Right lung (tissue), 10 donors: ENCODE measurements at places on chromosomes 13 and 19. TPM values are rescaled to one million over a fixed set of nuclear protein-coding genes. Genes with fewer than 3 reads are reported as not detected.

GRCh38 chr13:110307767-110308655 is 927 bp downstream of the COL4A2 start:
- no peak for DNase-seq

GRCh38 chr13:99501848-99502301 is 603 bp downstream of the TM9SF2 start:
- DNase-seq = no peak

DNA sequence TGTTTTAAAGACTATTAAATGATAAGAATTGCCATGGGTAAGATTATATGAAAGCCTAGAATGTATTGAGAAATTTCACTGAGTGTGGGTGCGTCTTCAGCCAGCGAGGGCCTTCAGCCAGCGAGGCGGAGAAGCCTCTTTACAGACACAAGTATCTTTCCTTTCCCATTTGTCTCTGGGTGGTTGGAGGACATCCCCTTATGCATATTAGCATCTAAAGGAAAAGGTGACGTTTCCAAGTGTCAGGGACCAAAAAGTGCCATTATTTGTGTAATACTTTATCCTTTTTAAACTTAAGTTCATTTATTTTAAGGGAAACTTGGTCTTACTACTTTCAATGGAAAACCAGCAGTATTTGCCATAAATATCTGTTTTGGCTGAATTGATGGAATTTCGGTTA is 22.2 kb downstream of the SMARCA4 start:
- no peak for DNase-seq

GRCh38 chr19:29650772-29651387 is 14.4 kb upstream of the PLEKHF1 start:
- DNase-seq = no peak

The CLEC17A gene
- 0.14 TPM for polyA plus RNA-seq

DNA sequence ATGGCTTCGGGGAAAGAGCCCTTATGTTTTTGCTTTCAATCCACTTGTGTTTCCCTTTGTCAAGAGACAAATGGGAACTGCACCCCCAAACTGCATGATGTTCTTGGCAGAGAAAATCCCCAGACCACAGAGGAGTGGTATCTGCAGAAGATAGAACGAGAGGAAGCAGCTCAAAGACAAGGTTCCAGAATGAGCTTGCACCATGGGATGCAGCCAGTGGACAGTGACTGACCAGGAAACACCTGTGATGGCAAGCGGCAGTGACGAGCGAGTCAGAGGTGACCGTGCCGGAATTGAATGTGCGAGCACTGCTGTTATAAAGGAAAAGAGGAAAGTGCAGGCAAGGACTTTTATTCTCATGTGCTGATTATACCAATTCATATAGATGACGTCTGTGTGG is 46.3 kb downstream of the IRS2 start:
- no peak for DNase-seq

DNA sequence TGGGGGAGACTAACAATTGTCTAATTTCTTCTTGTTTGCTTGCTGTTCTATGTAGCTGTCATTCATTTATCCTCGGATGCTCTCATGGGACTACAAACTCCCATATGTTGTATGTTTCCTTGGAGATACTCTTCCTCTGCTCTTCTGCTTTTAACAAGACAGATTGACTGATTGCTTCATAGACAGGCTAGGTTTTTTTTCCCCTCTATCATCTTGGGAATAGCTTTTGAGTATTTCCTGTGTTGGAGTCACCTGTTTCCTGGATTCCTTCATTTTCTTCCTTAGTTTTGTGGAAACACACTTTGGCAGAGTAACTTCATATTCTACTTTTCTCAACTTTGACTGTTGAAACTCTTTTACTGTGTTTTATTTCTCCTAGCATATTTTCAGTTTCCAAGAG is 27.6 kb downstream of the EDNRB start:
- DNase-seq = no peak

GRCh38 chr13:95862408-95862807 is 185.5 kb downstream of the DNAJC3 start:
- DNase-seq = no peak

The SULT2A1 gene
- polyA plus RNA-seq = not detected

GRCh38 chr19:48368936-48369335 is 4.8 kb downstream of the SYNGR4 start:
- no peak for DNase-seq

DNA sequence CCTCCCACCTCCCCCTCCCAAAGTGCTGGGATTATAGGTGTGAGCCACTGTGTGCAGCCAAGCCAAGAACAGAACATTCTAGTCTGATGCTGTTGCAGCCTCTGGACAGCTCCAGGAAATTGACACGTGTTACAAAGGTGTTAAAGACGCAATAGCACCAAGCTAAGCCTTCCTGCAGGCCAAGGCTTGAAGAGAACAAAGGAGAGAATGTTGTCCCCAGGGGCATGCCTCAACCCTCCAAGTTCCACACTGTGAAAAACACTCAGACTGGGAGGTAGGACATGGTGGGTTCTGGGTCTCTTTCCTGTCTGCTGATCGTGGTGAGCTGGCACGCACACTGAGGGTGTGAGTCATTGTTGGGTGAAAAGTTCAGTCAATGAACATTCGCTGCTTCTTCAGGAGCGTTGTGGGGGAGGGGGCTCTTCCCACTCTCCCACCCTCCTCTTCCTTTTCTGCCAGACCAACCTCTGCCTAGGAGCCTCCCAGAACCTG is 5.3 kb upstream of the PTPRS start:
- no peak for DNase-seq

- no peak for DNase-seq
Measured at GRCh38 chr19:52741951-52742485, 7.2 kb upstream of the ZNF611 start.

DNA sequence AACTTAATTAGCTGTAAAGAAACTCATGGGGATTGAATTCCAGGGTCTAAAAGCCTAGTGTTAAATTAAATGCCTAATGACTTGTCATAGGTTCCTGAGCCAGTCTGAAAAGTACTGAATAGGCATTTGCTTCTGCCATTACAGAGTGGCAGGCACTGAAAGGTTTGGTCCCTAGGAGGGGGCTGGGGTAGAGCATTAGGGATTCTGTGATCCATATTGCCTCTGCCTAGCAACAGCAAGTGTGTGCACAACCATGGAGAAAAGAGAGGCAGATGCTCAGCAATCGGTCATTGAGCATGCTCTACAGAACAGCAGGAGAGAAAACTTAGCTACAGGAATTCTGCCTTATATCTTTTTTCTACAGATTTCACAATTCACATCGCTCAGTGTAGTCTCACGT is 133.5 kb downstream of the TRPC4 start:
- DNase-seq = no peak

The EXOSC5 gene
- polyA plus RNA-seq = 11.5 TPM

DNA sequence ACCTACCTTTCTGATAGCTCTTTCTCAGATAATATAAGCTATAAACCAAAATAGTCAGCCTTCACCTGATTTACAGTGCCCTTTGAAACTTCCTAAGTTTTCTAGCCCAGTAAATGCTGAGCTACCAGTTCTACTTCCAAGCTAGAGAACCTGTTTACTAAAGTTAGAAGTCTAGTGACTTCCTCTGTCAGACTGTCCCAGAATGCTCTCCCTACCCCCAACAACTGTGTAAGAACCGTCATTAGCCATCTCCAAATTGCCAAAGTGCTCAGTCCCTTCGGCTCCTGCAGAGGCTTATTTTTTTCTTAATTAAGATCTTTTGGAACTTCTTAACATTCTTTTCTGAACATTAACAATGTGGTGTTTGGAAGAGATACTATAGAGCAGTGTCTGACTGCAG is 3.2 kb upstream of the ABCC4 start:
- DNase-seq = no peak
